Astrocyte (in vitro differentiated cells and primary cell): ENCODE measurements at places on chromosomes 5 and 9. TPM values are rescaled to one million over a fixed set of nuclear protein-coding genes. Genes with fewer than 3 reads are reported as not detected.

The PRELID2 gene
- 9.2 and 9.9 TPM in 2 replicates for total RNA-seq

The HOMER1 gene
- 19.0 and 26.9 TPM in 2 replicates for total RNA-seq

The NIM1K gene
- 0.54 and 1.5 TPM in 2 replicates for total RNA-seq

The FBLL1 gene
- total RNA-seq = 3.3 and 4.5 TPM in 2 replicates

The IL4 gene
- not detected in 2 replicates for total RNA-seq

The LMX1B gene
- total RNA-seq = 0.07 and 0.45 TPM in 2 replicates

The FYB1 gene
- total RNA-seq = 0.11 TPM in 1 of 2 replicates, not detected in the other

The IFNA13 gene
- total RNA-seq = not detected in 2 replicates

The ADAMTS2 gene
- total RNA-seq = 18.8 and 26.6 TPM in 2 replicates

The TMEFF1 gene
- total RNA-seq = 10.3 and 14.8 TPM in 2 replicates

The NAIP gene
- 5.1 and 6.0 TPM in 2 replicates for total RNA-seq

The RUFY1 gene
- total RNA-seq = 26.3 and 34.1 TPM in 2 replicates

The CTNND2 gene
- total RNA-seq = 3.1 and 4.5 TPM in 2 replicates

The PCDHGC5 gene
- total RNA-seq = 7.7 and 10.9 TPM in 2 replicates

The CSNK1G3 gene
- total RNA-seq = 54.9 and 59.4 TPM in 2 replicates

The NR5A1 gene
- 0.26 TPM in 1 of 2 replicates, not detected in the other for total RNA-seq

The CTNNAL1 gene
- total RNA-seq = 25.5 and 35.1 TPM in 2 replicates

The PIP5K1B gene
- total RNA-seq = 0.29 and 1.3 TPM in 2 replicates

The ANXA6 gene
- total RNA-seq = 320 and 349 TPM in 2 replicates

The LCN15 gene
- total RNA-seq = not detected in 2 replicates

The CARD9 gene
- total RNA-seq = 2.7 and 4.2 TPM in 2 replicates

The SPINK5 gene
- 0.62 and 1.3 TPM in 2 replicates for total RNA-seq

The TMEM174 gene
- total RNA-seq = not detected in 2 replicates

The EGFLAM gene
- total RNA-seq = 1.0 and 1.1 TPM in 2 replicates

The IFNA2 gene
- total RNA-seq = not detected in 2 replicates

The CDKN2A gene
- total RNA-seq = 71.6 and 81.4 TPM in 2 replicates

The SPAAR gene
- 0.17 and 0.18 TPM in 2 replicates for total RNA-seq

The SH2D3C gene
- 4.6 and 5.8 TPM in 2 replicates for total RNA-seq

The SH3RF2 gene
- 8.6 and 12.3 TPM in 2 replicates for total RNA-seq

The DRD1 gene
- 0.14 and 0.23 TPM in 2 replicates for total RNA-seq

The TICAM2 gene
- total RNA-seq = 6.7 and 6.8 TPM in 2 replicates

The TEK gene
- total RNA-seq = 1.8 and 2.3 TPM in 2 replicates

The PCDHGA4 gene
- total RNA-seq = 0.48 and 0.50 TPM in 2 replicates

The CCDC183 gene
- total RNA-seq = 0.84 and 1.3 TPM in 2 replicates

The CER1 gene
- 2.2 and 2.8 TPM in 2 replicates for total RNA-seq

The KIF20A gene
- total RNA-seq = 2.7 and 4.7 TPM in 2 replicates

The MCC gene
- 26.9 and 27.2 TPM in 2 replicates for total RNA-seq

The PLEKHG4B gene
- 6.1 and 8.1 TPM in 2 replicates for total RNA-seq

The SV2C gene
- total RNA-seq = 0.05 TPM in 2 replicates

The PCDHGA1 gene
- 0.17 and 0.27 TPM in 2 replicates for total RNA-seq

The IFNA21 gene
- not detected in 2 replicates for total RNA-seq

The KIAA0825 gene
- total RNA-seq = 2.5 and 2.9 TPM in 2 replicates

The IFNB1 gene
- total RNA-seq = 2.5 and 3.2 TPM in 2 replicates

The ENTREP1 gene
- total RNA-seq = 2.0 and 3.4 TPM in 2 replicates

The CCL21 gene
- not detected in 2 replicates for total RNA-seq

The OSMR gene
- 38.6 and 39.2 TPM in 2 replicates for total RNA-seq

The MAMDC4 gene
- 8.5 and 9.3 TPM in 2 replicates for total RNA-seq

The PCDHA4 gene
- total RNA-seq = 9.5 and 9.6 TPM in 2 replicates

The DPM2 gene
- total RNA-seq = 32.7 and 34.3 TPM in 2 replicates

The OBP2B gene
- not detected in 2 replicates for total RNA-seq

The BRINP1 gene
- total RNA-seq = 2.2 and 2.7 TPM in 2 replicates
